IPS DF 19.7 (cell line): ENCODE measurements at places on chromosomes 1 and 21.

GRCh38 chr1:239757716-239758115 is 334.0 kb upstream of the FMN2 start:
- no peak for DNase-seq

DNA sequence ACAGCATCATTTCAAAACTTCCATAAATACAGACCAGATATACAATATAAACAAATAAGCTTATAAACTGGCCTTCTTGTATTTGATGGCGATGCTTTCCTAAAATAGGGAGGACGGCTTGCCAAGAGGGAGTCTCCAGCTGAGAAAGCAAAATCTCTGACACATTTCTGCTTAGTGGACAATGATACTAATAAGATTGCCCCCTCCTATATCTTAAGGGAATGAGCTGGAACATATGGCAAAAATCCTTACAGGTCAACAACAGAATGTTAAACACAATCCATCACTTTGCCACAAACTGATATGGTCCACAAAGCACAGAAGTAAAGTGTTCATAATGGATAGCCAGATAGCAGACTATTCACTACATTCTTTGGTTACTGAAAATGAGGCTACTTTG is 7.1 kb upstream of the GADD45A start:
- DNase-seq = no peak

DNA sequence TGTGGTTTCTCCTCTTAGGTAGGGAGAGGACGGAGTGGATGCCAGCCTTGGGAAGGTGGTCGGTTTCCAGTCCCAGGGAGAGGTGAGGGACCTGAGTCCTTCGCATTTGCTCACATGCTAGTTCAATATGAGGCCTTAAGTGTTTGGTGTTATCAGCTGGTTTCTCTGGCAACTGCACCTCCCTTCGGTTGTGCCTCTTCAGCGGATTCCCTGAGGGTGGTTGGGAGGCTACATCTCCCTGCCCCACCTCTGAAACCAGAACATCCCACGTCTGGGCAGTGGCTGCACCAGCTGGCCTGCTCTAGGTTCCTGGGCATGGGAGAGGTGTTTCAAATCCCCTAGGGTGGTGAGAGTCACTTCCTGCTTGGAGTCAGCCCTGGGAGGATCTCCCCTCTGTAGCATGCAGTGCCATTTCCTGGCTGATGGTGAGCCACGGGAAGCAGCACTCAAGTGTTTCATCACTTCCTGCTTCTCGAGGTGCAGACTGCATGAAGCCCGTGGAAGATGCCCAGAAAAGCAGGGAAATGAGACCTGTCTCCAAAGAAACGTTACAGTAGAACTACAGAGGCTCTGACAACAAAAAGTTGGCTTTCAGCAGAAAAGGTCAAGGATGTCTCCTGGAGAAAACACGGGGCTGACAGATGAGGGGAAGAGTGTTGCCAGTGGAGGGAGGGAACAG is 4.5 kb downstream of the TMEM125 start:
- no peak for DNase-seq

GRCh38 chr1:158146165-158146564 is 34.5 kb upstream of the CD1D start:
- DNase-seq = no peak

DNA sequence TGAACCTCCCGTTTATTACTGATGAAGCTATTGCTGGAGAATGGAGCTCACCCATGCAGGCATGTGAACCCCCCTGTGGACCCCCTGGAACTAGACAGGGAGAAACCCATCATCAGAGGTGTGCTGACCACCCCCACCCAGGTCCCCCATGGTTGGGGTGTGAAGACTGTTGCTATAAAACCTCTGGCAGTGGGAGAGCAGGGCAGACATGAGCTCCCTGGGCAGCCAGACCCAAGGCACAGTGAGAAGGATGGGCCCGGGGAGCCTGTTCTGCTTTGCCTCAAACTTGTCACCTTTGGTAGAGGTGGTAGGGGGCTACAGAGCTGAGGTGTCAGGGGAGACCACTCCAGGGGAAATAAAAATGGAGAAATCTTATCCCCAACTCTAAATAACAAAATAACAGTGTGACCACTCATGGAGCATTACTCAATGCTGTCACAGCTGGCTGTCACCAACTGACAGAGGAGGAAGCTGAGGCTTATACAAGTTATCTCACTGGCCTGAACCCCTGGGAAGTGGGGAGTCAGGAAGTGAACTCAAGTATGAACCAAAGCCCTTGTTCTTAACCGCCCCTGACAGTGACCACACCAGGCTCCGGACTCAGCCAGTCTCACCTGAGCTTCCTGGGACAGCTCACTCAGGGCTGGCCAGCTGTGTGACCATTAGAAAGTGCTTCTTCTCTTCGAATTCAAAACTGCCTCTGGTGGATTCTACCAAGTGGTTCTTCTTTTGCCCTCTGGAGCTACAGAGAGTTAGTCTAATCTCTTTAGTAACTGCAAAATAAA is 698.8 kb downstream of the MATN1 start:
- DNase-seq = no peak

DNA sequence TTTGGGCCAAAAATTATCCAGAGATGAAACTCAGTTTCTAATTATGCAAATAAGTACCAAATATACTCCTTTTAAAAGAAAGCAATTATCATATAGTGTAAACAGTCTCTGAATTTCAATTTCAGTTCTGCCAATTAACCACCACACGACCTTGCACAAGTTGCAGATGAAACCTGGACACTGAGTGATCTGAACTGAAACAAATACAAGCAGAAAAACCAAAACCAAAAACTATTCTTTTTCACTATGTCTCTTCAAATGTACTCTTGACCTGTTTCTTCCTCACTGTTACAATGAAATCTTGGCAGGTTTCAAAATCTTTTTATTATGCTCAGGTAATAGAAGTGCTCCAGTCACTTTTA is 79.2 kb downstream of the TYW3 start:
- no peak for DNase-seq

DNA sequence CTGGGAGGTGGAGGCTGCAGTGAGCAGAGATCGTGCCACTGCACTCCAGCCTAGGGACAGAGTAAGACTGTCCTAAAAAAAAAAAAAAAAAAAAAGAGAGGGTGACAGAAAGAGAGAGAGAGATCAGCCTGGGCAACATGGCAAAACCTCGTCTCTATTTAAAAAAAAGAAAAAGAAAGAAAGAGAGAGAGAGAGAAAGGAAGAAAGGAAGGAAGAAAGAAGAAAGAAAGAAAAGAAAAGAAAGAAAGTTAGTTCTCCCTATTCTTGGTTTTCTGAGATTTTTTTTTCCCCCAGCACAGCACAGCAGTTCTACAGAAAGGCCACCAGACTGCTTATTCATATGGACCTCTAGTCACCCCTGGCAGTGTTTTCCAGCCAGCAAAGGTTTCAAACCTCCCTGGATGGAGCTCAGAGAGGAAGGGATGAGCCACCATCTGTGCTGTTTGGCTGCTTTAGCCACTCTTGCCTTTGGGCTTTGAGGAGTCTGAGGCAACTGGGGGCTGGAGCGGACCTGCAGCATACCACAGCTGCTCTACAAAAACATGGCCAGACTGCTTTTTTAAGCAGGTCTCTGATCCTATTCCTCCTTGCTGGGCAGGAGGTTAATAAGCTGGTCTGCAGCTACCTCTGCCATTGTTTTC is 10.6 kb downstream of the S100A6 start:
- no peak for DNase-seq
